ENCODE measurements at places on chromosomes 4 and X.
A peak's percentile ranks its signal among the peaks of the same experiment; 100 is the strongest.

DNA sequence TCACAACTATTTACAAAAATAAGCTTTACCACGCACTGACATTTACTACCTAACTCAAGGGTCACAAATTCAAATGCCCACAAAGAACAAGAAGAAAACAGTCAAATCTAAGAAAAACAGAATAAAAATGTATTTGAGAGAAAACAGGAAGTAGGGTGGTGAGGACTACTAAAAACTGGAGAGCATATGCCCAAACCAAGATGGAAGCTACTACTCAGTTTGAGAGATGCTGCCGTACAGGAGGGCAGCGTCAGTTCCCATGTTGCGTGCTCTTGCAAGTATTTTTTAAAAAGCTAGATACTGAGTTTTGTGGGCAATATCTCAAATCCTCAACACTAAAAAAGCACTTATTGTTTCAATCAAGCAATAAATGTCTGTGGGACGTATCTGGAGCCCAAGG, 16.2 kb downstream of the HNRNPD start:
- DNase-seq, result no peak

GRCh38 chrX:132520213-132520612, 31.4 kb upstream of the MBNL3 start:
- no peak for DNase-seq

DNA sequence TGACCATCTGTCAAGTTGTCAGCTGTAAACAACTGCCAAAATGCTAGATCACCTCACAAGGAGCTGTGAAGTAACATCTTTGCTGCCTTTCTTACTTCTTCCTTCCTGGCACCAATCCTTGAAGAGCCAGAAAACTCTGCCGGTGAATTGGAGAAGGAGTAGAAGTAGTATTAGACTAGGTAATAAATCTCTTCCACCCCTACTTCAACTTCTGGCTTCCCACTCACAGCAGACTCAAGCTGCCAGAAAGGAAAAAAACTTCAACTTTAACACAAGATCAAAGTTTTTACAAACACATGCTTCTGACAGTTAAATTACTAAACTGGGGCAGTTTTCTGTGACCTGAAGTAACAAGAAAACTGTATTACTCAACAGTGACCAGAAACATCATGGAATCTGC, 164.7 kb upstream of the SLC7A11 start:
- DNase-seq, result no peak

DNA sequence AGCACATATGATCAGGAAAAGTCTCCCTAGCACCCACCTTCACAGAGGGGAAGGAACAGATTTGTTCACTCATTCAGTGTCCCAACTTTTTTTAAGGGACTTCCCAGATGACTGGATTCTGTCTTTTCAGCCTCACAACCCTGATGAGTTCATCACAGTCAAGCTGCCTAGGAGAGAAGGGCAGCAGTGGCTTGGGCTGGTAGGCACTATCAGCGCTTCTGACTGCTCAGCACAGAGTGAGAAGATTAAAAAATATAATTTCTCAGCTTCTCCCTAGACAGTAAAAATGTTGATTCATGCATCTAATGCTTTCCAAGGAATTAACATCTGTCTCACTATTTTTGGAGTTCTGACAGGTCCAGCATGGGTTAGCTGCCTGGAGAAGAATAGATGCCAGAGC, 328.2 kb downstream of the DTHD1 start:
- no peak for DNase-seq

GRCh38 chrX:13933352-13933751, 96.3 kb downstream of the GEMIN8 start:
- no peak for DNase-seq

- DNase-seq, result no peak
Measured at GRCh38 chr4:101279377-101279871, 67.9 kb downstream of the PPP3CA start.

GRCh38 chrX:2965965-2966364, 36.8 kb upstream of the ARSD start:
- DNase-seq, result no peak

- peak; percentile 30 for DNase-seq
Measured at GRCh38 chr4:111854494-111855087, 290.7 kb upstream of the FAM241A start.

GRCh38 chrX:275967-276580, 5.1 kb upstream of the PLCXD1 start:
- DNase-seq, result peak; percentile 59

DNA sequence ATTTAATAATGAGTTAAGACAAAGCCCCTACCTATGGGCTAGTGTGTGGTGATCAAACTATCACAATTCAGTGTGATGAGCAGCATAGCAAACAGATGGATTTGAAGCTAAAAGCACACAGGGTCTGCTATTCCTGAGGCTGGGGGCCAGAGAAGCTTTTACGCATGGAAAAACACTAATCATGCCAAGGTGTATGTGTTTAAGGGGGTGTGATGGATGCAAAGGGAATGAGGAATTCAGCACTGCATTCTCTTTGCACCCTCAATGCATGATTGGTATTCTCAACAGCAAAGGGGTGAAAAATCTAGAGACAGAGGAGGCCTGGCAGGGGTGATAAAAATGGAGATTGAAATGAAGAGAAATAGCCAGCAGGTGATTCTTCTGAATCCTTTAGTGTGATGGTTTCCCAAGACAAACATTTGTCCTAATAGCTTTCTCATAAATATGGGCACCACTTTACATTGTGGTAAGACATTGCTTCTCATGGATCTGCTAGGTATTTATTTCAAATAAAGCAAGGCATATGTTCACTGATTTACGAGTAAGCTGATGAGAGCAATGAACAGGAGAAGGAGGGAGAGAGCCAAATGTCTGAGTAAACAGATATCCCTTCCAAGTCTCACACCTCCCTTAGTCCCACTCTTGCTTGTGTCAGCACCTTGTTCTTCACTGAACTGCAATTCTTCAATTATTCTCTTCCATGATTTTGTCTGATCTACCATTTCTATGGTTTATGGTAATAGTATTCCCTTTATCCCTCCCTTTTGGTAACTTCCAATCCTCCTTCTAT, 15.7 kb downstream of the C1QTNF7 start:
- DNase-seq, result no peak

- DNase-seq, result peak; percentile 59
Measured at GRCh38 chrX:123884809-123885408, 25.1 kb downstream of the XIAP start.

DNA sequence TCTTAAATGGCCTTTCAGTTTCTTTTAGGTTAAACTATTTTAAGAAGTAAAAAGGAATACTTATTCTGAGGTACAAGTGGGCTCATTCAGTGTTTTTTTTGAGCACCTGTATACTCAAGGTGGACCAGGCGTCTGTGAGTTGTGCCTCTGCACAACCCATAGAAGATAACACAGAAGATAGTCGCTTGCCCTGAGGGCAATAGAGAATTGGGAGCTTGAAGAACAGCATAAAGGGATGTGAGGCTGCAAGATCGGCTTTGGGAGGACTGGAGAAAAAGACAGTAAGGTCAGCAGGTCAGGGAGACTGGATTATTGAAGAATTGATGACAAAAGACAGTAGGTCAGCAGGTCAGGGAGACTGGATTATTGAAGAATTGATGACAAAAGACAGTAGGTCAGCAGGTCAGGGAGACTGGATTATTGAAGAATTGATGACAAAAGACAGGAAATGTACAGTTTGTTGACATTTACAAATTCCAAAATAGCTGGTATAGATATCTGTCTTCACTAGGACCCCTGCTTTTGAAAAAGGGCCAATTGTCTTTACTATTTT, 3.1 kb downstream of the CPE start:
- no peak for DNase-seq

DNA sequence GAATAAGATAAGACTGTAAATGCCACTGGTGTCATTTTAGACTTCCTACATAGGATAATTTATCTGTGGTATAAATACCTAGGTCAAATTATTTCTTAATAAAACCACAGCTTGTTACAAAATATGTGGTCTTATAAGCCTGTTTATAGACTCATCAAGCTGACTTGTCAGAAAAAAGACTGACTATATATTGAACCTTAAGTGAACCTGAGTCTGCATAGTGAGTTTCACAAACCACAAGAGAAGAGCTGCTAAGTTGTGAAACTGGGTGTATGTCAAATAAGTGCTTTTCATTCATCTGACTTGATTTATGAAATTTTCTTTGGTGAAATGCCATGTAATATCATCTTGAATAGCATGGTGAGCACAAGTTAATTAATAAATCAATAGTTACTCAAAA, 48.4 kb upstream of the TMPRSS11A start:
- no peak for DNase-seq

GRCh38 chr4:174714393-174715211, 114.4 kb downstream of the GLRA3 start:
- DNase-seq, result peak; percentile 56

- no peak for DNase-seq
Measured at GRCh38 chr4:124061413-124061812, 651.1 kb downstream of the ANKRD50 start.

DNA sequence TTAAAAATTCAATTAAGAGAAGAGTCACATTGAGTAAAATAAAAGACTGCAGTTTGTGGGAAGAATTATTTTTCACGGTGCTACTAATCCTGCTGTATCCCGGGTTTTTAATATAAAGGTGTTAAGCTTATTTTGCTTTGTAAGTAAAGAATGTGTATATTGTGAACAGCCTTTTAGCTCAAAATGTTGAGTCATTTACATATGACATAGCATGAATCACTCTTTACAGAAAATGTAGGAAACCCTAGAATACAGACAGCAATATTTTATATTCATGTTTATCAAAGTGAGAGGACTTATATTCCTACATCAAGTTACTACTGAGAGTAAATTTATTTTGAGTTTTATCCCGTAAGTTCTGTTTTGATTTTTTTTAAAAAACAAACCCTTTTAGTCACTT, 39.7 kb downstream of the IRS4 start:
- DNase-seq, result no peak

GRCh38 chr4:32991663-32992062, 2271.5 kb downstream of the PCDH7 start:
- DNase-seq, result no peak

GRCh38 chr4:148787831-148788477, 345.7 kb upstream of the NR3C2 start:
- no peak for DNase-seq

DNA sequence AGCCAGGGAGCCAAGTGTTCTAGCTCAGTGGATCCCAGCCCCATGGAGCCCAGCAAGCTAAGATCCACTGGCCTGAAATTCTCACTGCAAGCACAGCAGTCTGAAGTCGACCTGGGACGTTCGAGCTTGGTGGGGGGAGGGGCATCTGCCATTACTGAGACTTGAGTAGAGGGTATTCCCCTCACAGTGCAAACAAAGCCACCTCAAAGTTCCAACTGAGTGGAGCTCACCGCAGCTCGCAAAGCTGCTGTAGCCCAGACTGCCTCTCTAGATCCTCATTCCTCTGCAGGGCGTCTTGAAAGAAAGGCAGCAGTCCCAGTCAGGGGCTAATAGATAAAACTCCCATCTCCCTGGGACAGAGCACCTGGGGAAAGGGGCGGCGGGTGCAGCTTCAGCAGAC, 226.3 kb downstream of the ZIC3 start:
- DNase-seq, result no peak

DNA sequence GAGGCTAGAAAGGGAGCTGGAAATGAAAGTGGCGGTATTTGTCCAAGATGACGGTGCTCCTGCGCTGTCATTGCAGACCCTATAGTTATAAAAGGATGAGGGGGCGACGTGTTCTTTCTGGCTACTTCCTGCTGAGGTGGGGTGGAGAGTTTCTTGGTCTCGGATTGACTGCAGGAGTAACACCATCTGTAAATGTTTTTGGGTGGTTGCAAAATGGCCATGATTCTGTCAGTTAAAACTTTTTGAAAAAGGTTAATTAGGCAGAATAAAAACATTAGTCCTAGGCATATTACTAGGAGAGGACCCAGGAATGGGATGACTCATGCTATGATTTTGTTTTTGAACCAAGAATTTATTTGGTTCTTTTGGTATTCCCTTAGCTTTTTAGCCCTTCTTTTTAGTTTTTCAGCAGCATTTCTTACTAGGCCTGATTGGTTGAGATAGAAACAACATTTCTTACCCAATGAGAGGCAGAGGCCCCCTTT, 53.1 kb downstream of the USP11 start:
- DNase-seq, result no peak

- no peak for DNase-seq
Measured at GRCh38 chr4:55765070-55765469, 54.5 kb upstream of the EXOC1L start.

DNA sequence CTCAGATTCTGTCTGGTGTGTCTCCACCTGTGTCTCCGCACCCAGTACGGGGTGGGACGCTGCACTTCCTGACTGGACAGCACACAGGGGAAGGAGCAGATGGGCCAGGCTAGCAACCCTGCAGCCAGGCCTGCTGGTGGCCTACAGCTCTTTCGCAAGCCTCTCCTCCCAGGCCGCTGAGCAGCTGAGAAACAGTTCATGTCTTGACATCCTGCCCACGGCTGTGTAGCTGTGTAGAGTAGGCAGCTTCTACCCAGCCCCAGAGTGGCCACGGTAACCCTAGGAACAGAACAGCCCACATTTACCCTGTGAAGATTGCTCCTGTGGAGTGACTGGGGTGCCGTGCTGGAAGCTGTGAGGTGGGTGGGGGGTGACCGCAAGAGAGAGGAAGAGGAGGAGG, 38.9 kb downstream of the CCNQ start:
- DNase-seq, result no peak

DNA sequence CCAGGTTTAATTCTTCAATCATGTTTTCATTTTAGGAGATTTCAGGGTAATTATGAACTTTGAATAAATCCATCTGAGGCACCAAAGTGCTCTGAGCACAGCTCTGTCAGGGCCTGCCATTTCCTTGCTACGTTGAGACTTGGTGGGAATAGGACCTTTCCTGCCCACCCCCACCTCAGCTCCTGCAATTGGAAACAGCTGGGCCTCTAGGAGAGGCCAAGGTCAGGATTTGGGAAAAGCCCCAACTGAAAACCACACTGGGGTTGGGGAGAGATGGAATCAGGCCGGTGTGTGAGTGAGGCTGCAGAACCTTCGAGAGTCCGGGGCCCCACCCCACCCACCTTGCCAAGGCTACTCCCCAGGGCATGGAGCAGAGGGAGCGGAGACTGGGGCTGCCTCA, 212.7 kb upstream of the BCOR start:
- peak; percentile 21 for DNase-seq

DNA sequence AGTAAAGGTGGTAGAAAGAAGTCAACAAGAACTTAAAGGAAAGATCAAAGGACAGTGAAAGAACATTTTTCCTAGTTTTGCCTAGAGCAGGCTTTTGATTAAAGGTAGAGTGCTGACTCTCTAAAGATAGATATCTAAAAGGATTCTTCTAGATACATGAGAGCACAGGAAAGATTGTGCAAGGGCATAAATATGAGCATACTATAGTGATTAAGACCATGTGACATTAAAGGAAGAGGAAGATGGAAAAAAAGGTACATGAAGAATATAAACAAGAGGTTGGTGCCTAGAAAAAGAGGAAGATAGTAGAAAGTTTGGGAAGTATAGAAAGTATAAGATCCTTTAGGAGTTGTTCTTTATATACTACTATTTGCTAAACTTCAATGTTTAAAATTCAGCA, 26.1 kb upstream of the TET2 start:
- DNase-seq, result no peak

DNA sequence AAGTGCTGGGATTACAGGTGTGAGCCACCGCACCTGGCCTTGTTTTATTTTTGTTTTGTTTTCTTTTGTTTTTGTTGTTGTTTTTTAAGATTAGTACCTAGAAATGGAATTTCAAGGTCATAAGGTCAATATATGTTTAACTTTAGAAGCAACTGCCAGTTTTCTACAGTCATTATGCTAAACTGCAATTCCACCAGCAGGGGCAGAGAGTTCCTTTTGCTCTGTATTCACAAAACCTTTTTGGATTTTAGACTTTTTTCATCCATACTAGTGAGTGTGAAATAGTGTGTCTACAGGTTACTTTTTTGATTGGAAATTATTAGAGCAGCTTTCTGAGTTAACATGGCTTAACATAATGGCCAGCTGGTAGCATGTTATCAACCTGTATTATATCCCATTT, 580.6 kb downstream of the TRIML1 start:
- DNase-seq, result no peak

Data from SJCRH30 (cell line).